Liver (tissue), 10 donors: ENCODE measurements at places on chromosomes 6 and 20. TPM values are rescaled to one million over a fixed set of nuclear protein-coding genes. Genes with fewer than 3 reads are reported as not detected.

GRCh38 chr6:112231164-112231563, 23.2 kb downstream of the LAMA4 start:
- DNase-seq: no peak

DNA sequence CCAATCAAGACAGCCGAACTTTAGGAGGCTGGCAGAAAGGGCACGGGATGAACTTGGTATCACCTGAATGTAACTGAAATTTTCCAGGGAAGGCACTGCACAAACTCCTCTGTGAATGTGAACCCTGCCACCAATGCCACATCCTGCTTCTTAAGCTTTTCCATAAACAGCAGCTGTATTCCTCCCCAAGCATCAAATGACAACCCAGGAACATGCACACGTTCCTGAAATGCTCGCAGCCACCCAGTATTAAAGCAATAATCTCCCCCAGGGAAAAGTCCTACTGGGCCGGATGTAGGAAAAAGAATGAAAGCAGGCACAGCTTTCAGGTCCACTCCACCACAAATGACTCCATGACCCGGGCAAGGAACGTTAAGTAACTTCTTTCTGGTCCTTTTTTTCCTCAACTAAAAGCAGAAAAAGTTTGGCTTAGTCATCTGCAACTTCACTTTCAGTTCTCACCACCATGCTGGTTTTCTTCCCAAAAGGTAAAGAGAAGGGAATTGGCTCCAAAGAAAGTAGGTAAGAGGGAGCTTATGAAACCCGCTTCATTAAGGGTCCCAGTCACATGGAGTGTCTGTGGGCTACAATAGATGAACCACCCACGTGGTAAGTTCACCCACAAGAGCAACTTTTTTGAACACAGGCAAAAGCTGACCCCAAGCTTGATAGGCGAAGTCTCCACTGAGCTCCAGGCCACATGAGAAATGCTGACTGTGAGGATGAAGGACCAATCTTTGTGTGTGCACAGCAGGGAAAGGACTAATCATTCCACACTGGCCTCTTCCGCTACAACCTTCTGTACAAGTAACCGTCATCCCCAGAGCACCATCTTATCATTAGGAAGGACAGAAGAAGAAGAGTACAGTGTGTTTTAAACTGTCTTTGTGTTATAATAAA, 90.1 kb downstream of the HIVEP2 start:
- DNase-seq: no peak

DNA sequence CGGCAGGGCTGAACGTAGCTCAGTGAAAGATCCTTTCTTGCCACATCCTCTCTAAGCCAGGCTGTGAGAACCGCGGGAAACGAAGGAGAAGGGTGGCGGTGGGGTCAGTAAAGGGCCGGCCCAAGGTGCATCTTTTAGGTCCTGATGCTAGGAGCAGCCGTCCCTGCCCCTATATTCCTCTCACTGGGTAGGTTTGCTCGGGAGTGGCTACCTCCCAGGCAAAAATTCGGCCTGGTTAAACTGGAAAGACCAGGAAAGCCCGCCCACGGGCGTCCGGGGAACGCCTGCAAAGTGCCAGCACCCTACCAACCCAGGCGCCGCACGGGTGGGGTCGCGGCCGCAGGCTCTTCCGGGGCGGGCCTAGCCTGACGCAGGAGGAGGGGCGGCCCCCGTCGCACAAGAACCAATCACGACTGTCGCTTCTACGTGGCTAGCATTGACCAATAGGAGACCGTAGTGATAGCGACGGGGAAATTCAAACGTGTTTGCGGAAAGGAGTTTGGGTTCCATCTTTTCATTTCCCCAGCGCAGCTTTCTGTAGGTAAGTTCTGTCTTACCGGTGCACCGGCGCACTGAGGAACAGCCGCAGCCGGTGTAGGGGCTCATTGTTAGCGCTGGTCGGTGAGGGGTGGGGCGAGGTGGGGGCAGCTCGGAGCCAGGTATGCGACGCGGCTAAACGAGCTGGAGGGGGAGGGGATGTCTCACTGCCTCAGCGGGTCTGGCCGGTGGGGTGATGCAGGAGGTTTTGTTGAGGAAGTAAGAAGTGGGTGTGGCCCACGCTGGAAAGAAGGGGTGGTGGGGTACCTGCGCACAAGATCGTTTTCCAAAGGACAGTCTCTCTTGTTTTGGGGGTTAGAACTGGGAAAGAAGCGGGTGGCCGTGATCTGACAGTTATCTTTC, at the start of gene TTK:
TSS of gene TTK (plus strand) at position 477 of the 900 bp plus-strand sequence. CDS start 1,195 bp downstream, outside the sequence.
- DNase-seq: peak; percentile 92

DNA sequence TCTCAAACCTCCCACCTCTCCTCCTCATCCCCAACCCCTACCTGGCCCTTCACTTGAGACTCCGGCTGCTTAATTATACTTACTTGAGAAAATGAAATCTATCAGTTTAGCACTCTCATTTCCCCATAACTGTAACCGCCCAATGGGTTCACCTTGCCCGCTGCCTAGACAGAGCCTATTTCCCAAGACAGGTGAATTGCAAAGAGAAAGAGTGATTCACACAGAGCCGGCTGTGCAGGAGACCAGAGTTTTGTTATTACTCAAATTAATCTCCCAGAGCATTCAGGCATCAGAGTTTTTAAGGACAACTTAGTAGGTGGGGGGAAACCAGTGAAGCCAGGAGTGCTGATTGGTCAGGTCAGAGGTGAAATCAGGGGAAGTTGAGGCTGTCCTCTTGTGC, 301.4 kb upstream of the CDYL start:
- no peak for DNase-seq

- DNase-seq: no peak
These were observed 823.4 kb upstream of the GJE1 start for GRCh38 chr6:141309295-141309694.

GRCh38 chr6:149176971-149177667, 140.4 kb upstream of the TAB2 start:
- no peak for DNase-seq

DNA sequence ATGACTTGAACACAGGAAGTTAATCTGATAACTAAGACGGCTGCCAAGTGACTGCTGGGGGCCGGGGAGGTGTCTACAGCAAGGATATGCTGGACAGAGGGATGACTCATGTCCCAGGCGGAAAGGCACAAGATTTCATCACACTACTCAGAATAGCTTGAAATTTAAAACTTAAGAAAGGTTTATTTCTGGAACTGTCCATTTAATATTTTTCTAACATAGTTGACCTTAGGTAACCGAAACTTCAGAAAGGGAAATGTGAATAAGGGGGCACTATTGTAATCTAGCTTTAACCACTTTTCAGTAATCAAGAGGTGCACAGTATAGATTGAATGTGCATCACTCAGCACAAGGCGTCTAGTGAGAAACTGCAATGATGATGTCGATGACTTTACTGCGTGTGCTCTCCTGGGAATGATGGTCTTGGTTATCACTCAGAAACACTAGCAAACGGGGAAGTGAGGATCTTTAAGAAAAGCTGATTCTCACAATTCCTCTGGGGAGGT, 171.5 kb downstream of the QKI start:
- no peak for DNase-seq

GRCh38 chr6:32852844-32853540, 512 bp downstream of the TAP1 start:
- peak; percentile 41 for DNase-seq

- no peak for DNase-seq
These were observed 345.2 kb downstream of the ZFAND3 start for GRCh38 chr6:38164671-38165108.

DNA sequence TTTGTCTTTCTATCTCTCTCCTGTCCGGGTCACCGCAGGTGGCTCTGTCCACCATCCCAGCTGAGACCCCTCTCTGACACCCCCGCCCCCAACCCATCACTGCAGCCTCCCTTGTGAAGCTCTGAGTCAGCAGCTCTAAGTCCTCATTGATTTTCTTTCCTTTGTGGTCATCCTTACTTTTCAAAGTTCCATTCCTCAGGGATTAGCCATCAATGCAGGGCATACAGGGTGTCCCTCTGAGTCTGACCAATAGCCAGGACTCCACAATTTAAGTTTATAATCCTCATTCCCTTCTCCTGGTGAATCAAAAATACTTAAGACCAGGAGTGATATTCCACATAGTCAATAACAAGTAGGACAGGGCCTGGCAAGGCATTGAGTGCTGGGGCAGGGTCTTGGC, 333.3 kb upstream of the CNR1 start:
- DNase-seq: no peak

DNA sequence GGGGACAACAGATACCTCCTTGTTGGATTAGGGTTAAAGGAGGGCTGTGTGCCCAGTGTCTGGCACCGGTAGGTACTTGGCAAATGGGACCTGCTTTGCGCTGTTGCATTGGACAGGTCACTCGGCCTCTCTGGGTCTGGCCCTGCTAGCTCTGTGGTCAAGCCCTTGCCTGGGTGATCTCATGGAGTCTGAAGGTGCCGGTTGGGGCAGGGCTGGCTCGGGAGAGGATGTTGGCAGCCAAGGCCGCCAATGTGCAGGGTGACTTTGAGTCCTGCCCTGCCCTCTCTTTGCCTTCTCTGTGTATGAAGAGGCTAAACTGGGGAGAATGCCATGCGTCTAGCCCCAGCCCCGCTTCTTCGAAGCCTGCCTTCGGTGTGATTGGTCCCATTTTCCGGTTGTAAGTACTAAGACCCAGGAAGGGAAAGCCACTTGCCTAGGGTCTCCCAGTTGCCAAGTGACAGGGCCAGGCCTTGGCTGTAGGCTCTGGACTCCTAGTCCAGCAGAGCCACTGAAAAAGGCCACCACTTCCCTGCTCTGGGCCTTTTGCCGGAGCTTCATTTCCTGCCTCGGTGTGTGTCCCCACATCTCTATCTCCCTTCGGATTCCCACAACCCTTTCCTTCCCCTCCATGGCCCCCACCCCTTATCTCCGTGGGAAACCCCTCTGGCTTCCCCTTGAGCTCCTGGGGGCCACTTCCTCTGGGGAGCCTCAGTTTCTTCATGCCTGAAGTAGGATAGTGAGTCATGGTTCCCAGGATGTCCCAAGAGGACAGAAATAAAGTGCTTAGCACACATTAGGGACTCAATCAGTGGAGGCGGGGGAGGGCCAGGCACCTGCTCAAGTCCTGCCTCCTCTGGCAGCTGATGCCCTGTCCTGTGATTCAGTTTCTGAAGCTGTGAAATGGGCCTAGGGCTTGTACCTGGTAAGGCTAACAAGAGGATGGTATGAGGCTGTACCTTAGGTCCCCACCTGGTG, 3.9 kb downstream of the SRC start:
- DNase-seq: no peak

DNA sequence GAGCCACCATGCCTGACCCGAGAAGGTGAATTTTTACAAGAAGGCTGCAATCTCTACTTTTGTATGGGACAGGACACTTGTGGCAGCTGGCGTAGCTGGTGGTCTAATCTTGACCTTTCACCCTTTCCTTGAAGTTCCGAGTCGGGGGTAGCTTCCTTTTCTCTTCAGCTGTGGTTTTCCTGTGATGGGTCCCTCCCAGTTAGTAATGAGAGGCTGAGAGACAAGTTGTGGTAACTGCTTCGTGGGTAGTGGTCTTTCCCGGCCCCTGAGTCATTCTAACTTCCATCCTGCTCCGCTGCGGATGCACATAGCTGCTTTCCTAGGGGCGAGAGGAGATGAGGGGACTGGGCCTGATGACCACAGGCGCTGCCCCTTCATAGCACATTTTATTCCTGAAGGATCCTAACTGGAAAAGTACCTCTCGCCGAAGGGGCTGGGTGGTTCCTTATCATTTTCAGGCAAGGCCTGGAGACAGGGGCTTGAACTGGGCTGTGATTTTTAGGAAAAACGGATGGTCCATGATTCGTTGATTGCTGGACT, 3.1 kb downstream of the SYNJ2 start:
- no peak for DNase-seq

- DNase-seq: no peak
These were observed 4.1 kb downstream of the ZNF391 start for GRCh38 chr6:27392623-27393022.

DNA sequence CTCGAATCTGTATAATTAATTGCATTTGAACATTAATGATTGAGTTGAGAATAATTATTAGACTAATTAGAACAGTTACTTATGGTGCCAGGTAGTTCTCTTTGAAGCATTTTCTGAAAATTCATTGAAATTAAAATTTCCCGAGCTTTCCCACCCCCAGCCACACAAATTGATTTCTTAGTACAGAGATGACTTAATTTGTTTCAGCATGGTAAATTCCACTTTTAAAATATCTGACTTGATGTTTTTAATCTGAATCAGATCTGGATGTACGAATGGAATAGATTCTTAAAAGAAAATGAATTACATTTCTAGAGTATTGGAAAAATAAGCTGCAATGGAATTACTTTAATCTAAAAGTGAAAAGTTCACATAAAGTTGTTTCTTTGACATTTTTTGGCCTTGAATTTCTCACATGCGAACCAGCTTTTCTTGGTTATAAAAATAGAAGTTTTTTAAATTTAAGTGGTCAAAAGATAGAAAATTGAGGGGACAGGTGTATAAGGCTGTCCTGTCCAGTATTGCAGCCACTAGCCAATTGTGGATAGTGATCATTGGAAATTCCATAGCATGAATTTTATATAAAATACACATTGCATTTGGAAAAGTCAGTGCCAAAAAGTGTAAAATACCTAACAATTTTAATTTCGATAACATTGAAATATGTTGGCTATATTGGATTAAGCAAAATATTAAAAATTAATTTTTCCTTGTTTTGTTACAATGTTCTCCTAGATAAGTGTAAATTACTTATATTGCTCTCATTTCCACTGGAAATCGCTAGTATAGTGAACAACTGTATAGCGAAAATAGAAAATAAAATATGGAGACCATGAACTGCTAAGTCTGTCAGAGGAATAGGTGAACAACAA, 102.9 kb downstream of the OR2B2 start:
- no peak for DNase-seq

Gene BEND6
- total RNA-seq: 0.14 TPM

Gene TRIM31
- total RNA-seq: 0.79 TPM

Gene TOMM6
- 48.2 TPM for total RNA-seq

Gene THEMIS
- total RNA-seq: 0.05 TPM

Gene SPTLC3
- 30.4 TPM for total RNA-seq

Gene FNDC11
- not detected for total RNA-seq

Gene JPH2
- total RNA-seq: 0.09 TPM

Gene TM9SF4
- total RNA-seq: 20.7 TPM

Gene OR2B2
- total RNA-seq: not detected

Gene LY6G6C
- total RNA-seq: not detected

Gene LAMA5
- 3.6 TPM for total RNA-seq

Gene SLC13A3
- 1.5 TPM for total RNA-seq

Gene SUPT3H
- total RNA-seq: 4.8 TPM
